Activated T-cell treated with anti-CD3 and anti-CD28 coated beads for 1 hour (primary cell): ENCODE measurements at places on chromosomes 7 and 10.

GRCh38 chr10:72694476-72695369 is 2.8 kb downstream of the MCU start:
- no peak for DNase-seq

GRCh38 chr10:45557275-45557905 is 115.2 kb downstream of the ZFAND4 start:
- no peak for DNase-seq

DNA sequence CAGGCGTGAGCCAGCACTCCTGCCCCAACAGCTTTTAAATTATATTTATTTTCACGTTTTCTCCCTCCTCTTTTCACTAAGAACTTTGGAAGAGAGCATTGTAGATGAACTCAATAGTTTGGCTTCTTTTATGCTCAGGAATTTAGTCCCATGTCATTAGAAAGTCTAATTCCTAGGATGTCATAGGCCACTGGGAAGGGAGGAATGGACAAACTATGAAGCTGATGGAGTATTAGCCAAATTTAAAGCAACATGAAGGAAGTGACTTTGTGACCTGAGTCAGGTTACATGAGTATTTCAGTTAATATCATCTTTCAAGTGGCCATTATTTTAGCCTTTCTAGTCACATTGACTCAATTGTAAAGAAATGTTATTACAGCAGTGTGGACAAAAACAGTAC is 18.0 kb upstream of the OPN4 start:
- DNase-seq = no peak

DNA sequence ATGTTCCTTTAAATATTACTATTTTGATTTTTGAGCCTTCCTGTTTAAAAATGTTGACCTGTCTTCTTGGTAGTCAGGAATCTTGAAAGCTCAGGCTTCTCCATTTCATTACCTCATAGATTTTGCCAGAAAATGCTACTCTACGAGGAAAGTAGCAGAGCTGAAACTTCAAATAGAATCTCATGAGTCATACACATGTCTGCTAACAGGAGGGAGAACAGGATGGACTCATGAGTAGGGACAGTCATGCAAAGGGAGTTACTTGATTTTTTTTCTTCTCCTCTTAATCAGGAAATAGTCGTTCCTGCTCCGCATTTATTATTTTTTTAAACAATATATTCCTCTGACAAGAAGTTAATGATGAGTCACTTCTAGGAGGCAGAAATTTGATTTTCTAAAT is 37.0 kb upstream of the MINDY3 start:
- DNase-seq = no peak

DNA sequence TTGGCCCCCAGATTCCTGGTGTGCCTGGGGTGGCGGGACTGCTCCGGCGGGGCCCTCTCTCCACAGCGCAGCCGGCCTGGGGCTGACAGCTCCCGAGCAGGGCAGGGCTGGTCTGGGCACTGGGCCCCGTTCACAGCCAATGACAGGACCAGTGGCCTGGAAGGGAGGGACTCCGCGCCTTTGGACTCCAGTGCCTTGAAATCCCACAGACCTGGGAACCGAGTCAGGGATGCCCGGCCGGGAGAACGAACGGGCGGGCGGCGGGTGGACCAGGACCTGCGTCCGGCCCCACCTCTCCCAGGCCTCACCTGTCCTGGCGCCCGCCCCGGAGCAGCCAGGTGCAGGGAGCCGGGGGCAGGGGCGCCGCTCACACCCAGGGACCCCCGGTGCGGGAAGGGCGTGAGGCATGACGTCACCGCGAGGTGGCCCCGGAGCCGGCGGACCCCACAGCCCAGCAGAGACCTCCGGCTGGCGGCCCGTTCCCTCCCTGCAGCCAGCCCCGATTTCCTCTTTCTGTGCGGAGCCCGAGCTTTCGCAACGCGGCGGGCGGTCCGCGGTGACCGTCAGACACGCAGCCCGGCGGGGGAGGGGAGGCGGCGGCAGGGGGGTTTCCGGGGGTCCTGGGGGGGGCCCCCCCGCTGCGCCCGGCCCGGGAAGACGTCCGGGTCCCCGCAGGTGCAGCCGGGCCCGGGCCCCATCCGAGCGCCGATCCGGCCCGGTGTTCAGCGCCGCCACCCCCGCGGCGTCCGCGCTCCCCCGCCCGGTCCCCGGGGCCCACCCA is 743 bp downstream of the ADAP1 start:
- DNase-seq = no peak

- DNase-seq = no peak
These were observed 2.0 kb downstream of the KAZALD1 start for GRCh38 chr10:101063548-101064414.

GRCh38 chr7:16951483-16952080 is 69.8 kb upstream of the AGR3 start:
- no peak for DNase-seq

DNA sequence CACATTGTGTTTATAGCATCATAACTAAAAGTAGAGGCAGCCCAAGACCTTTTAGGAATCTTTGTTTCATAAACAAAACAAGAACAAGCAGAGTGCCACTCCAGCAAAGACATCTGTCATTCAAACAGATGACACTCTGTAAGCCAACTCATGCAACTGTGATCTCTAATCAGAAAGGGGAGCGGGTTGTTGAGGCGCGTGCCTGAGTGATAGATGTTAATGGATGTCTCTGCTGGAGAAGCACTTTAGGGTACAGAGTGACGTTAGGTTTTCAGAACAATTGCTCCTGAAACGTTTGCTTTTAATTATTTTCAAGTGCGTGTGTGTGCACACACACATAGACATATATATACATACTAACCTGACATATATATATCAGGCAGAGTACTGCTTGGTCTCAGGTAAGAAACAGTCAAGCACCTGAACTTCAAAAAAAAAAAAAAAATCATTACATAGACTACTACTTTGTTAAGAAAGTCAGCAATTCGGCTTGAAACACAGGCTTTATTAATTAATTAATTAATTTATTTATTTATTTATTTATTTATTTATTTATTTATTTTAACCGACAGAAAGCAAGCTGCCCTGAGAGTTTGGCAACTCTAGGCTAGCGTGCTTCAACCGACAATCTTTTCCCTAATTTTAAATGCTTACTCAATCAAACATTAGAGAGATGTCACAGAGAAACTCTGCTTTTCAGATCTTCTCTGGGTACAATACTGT is 109.1 kb downstream of the POU6F2 start:
- no peak for DNase-seq

- DNase-seq = peak; percentile 51
These were observed 110.6 kb upstream of the EFCAB10 start for GRCh38 chr7:105691680-105692564.

DNA sequence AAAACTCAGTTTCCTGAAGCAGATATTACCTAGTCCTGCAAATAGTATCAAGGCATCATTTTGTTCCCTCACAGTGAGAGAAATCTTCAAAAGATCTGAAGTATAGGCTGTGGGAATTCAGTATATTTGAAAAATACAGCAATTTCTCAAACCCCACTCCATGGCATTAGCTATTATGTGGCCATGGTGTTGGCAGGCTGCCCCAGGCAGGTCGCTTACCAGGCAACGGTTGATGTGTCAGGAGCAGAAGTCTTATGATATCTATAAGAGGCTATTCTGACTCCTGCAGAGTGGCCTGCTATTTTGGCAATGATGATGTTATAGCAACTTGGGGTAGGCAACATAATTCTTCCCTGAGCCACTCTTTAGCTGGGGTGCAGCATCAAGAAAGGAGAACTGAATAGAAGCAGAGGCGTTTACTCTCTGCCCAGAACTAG is 187.9 kb downstream of the PLXDC2 start:
- no peak for DNase-seq

- DNase-seq = no peak
These were observed 56.4 kb downstream of the STEAP1B start for GRCh38 chr7:22443370-22444180.

GRCh38 chr7:137096607-137097006 is 228.2 kb downstream of the CHRM2 start:
- DNase-seq = no peak

DNA sequence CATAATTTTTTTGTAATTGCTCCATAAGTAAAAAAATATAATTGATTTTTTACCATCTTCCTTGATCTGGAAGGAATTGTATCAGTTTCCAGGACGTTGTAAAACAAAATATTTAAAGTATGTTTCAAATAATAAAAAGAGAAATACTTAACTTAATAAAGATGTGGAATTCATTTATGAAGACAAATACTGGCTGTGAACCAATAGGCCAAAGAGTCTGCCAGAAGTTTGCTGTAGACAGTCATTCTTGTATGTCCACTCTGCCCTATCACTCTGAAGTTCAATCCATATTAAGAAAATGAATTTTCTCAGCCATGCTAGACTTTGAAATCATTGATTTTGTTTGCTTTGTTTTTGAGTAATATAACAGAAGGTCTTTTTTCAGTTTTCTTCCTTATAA is 256.4 kb downstream of the TRIL start:
- DNase-seq = no peak

DNA sequence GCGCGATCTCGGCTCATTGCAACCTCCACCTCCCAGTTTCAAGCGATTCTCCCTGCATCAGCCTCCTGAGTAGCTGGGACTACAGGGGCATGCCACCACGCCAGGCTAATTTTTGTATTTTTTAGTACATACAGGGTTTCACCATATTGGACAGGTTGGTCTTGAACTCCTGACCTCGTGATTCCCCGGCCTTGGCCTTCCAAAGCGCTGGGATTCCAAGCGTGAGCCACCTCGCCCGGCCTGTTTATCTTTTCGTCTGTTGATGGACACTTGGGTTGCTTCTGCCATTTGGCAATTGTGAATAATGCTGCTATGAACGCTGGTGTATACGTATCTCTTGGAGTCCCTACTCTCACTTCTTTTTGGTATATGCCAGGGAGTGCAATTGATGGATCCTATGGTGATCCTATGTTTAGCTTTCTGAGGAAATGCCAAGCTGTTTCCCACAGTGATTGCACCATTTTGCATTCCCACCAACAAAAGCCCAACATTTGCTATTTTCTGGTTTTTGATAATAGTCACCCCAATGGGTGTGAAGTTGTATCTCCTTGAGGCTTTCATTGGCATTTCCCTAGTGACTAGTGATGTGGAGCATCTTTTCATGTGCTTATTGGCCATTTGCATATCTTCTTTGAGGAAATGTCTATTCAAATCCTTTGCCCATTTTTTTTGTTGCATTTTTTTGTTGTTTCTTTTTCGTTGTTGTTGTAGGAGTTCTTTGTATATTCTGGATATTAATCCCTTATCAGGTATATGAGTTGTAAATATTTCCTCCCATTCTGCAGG is 3.5 kb downstream of the ANTXRL start:
- no peak for DNase-seq

DNA sequence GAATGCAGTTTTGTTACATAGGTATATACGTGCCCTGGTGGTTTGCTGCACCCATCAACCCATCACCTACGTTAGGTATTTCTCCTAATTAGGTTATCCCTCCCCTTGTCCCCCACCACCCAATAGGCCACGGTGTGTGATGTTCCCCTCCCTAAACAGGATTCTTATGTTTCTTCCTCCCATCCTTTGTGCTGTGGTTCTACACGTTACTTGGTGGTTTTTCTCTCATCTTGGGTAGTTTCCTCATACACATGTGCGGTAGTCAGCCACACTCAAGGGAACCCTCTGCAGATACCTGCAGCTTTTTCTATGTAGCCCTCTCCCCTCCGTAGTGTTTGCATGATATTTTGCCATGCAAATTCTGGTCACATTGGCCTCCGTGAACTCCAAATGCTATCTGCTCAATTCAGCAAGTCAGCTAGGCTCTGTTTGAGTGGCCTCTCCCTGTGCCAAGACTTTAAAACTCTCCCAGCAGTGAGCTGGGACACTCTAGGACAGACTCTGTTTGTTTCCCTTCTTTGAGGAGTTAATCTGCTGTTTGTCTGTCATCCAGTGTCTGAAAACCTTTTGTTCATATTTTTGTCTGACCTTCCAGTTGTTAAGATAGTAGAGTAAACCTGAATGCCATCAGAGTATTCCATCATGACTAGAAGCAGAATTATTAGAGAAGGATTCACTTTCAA is 41.0 kb downstream of the RABGEF1 start:
- no peak for DNase-seq

DNA sequence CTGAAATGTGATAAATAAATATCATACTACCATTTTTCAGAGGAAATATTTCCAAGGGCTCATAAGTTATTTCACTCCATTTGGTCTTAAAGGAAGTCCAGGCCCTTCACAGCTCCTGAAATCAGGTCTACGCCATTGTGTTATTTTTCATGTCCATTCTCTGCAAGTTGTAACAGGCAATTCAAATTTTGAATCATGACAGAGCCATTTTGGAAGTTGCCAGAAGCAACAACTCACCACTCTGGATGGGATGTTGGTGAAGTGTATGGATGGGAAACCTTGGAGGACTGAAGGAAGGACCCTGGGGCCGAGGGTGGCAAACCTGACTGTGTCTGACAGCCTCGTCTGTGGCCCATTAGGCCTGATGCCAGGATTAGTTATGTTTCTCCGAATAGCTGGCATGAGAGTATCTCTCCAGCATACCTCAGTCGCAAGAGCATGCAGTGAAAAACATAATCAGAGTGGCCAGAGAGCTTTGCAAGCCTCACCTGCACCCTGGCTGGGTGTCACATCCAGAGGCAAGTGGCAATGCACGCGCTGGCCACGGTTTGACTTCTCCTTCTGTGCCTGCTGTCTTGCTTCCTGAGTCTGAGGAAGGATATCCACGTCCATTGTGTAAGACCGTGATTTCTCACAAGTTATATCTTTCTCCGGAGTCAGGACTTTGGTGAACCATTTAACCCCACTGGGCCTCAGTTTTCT is 87.1 kb downstream of the NRP1 start:
- no peak for DNase-seq

DNA sequence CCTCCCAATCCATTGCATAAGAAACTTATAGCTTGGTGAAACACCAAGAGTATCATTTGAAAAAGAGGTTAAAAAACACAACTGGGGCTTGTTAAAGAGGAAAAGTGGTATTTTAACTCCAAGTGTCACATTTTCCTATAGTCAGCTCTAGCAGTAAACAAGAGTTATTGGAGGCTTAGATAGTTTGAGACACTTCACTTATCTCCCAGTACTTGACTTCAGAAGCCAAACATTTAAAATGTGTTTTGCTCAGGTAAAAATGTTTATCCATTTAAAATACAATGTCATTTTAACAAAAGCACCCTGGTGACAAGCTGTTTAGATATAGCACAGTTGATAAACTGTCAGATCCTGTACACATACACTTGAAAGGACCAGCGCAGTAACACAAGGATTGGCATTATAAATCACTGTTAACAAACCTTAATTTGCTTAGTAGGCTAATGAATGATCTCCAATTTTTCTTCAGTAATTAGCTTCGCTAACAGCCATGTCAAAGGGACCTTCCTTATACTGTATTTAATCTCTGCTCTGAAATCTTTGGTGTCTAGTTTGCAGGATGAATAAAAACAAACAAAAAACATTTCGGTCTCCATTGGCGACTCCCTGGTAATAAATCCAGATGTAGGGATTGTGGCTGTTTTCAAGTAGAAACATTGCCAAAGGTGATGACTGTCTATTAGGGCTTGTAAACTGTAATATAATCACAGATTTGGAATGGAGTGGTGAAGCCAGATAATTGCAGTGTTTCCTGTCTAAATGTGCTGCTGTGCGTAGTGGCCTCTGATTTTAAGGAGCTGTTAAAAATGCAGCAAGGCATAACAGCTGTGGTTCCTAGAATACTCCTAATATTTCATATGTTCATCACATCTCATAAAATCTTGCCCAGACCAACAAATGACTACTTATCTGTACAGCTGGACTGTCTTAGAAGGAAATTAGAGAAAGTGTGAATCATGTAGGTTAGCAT is 545.1 kb downstream of the AUTS2 start:
- no peak for DNase-seq

- DNase-seq = no peak
These were observed 25.3 kb downstream of the PRSS2 start for GRCh38 chr7:142796001-142796500.

GRCh38 chr10:87705339-87705738 is 45.7 kb downstream of the PAPSS2 start:
- DNase-seq = no peak

- no peak for DNase-seq
These were observed 110.9 kb upstream of the CDC14C start for GRCh38 chr7:48813472-48813871.
